ENCODE measurements at places on chromosomes 12 and 14. TPM values are rescaled to one million over a fixed set of nuclear protein-coding genes. Genes with fewer than 3 reads are reported as not detected.

Gene SSTR1
- total RNA-seq = 10.0 TPM

Gene ACOT4
- total RNA-seq = 1.6 TPM

Gene BCL11B
- 48.5 TPM for total RNA-seq

Gene KRT79
- not detected for total RNA-seq

Gene MGP
- 1.6 TPM for total RNA-seq

Gene SLCO1C1
- 24.4 TPM for total RNA-seq

All from parietal lobe (tissue), 2 donors.